T-helper 1 cell treated with Interleukin-12 subunit alpha and Interleukin-12 subunit beta and Interleukin-4 antibody, amounts not matched to agents 30 ng/mL and 1 ng/mL, for 36 hours (primary cell): ENCODE measurements at places on chromosomes 4 and X. TPM values are rescaled to one million over a fixed set of nuclear protein-coding genes. Genes with fewer than 3 reads are reported as not detected.

The PROM1 gene
- not detected in 2 replicates for total RNA-seq

The MTM1 gene
- 35.4 and 43.0 TPM in 2 replicates for total RNA-seq

The EDNRA gene
- not detected in 2 replicates for total RNA-seq

The MAGED4 gene
- total RNA-seq: not detected in 2 replicates

The OCRL gene
- total RNA-seq: 2.4 and 2.6 TPM in 2 replicates

The RASGEF1B gene
- total RNA-seq: 1.2 and 1.6 TPM in 2 replicates

The GAGE10 gene
- not detected in 2 replicates for total RNA-seq

The GUCY1A1 gene
- total RNA-seq: not detected in 2 replicates

The LGI2 gene
- not detected in 2 replicates for total RNA-seq

The CT47B1 gene
- not detected in 2 replicates for total RNA-seq

The LRIT3 gene
- 0.15 and 0.32 TPM in 2 replicates for total RNA-seq

The AFM gene
- total RNA-seq: not detected in 2 replicates

The SLC38A5 gene
- 73.9 and 93.1 TPM in 2 replicates for total RNA-seq

The P2RY8 gene
- 120 TPM in 2 replicates for total RNA-seq

The STBD1 gene
- 1.9 and 2.3 TPM in 2 replicates for total RNA-seq

The SGCB gene
- 13.8 and 16.3 TPM in 2 replicates for total RNA-seq

The FGFR3 gene
- total RNA-seq: 0.39 and 1.2 TPM in 2 replicates

The UGT2B17 gene
- total RNA-seq: not detected in 2 replicates

The PABPC1L2B gene
- total RNA-seq: not detected in 2 replicates

The RAB40A gene
- 0.20 and 0.32 TPM in 2 replicates for total RNA-seq

The ARSD gene
- 1.9 and 4.1 TPM in 2 replicates for total RNA-seq

The GYG2 gene
- not detected in 2 replicates for total RNA-seq

The NPY2R gene
- total RNA-seq: not detected in 2 replicates

The FHDC1 gene
- 0.15 and 0.22 TPM in 2 replicates for total RNA-seq

The PPP2R2C gene
- not detected in 2 replicates for total RNA-seq

The HSFX2 gene
- total RNA-seq: 0.59 TPM in 1 of 2 replicates, not detected in the other

The TBX22 gene
- not detected in 2 replicates for total RNA-seq

The ADH1B gene
- not detected in 2 replicates for total RNA-seq

The RRAGB gene
- 9.3 and 10.3 TPM in 2 replicates for total RNA-seq

The SSX2 gene
- not detected in 2 replicates for total RNA-seq
